Stimulated activated CD4-positive, alpha-beta T cell treated with anti-CD3 and anti-CD28 coated beads, Interleukin-1b, Interleukin-23, amount 100 ng/mL, for 1 hour (primary cell): ENCODE measurements at places on chromosomes 4 and X.

GRCh38 chr4:95627024-95627605 is 78.3 kb upstream of the UNC5C start:
- no peak for DNase-seq

DNA sequence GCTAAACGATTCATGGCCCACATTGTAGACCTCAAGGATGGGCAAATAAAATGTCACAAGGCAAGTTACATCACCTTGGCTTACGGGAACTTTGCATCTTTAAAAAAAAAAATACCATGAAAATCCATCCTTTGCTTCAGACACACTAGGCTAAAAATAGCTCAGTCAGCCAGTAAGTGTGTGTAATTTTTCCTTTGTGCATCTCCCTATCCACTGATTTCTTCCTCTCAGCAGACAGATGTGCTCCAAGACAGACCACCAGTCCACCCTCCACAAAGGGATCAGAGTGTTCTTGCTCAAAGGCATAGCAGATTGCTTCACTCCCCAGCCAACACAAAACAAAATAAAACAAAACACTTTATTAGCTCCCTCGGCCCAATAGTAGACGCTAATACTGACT is 14.6 kb downstream of the LDB2 start:
- no peak for DNase-seq

GRCh38 chrX:41116948-41117347 is 31.7 kb downstream of the USP9X start:
- no peak for DNase-seq

DNA sequence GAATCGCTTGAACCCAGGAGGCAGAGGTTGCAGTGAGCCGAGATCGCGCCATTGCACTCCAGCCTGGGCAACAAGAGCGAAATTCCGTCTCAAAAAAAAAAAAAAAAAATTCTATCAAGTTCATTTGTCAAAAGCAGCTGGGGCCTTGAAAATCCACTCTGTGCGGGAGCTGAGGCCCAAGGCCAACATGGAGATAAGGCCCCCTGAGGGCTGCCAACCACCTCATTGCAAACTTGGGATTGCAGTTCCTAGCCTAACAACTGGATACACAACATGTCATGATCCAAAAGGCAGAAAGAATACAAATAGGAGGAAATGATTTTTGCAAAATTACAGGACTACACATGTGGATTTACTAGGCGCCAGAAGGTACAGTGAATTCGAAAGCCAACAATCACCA is 22.5 kb upstream of the PRDX4 start:
- no peak for DNase-seq

DNA sequence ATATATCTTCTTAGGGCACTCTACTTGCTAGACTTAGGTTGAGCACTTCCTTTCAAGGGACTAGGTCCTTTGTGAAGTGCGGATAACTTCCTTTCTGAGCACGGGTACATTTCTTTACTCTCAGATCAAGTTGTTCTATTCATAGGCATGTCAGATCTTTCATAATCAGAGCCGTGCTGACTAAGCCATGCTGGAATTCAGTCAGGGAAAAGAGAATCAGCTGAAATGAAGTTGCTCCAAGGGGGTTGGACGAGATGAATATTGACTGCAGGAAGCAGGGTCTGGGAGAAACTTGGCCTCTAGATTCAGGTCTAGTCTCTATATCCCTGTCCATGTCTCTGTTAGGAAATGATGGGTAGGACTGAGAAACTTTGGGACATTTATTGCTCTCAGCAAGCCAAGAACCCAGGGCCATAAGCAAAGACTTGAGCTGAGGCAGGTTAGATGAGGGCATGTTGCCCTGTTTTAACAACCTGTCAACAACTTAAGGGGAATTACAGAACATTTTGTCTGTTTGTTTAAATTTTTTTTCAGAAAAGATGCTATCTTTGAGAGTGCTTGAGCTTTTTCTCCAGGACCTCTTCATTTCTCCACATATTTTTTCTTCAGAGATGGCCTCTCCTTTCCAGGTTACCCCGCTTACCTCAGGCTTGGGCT is 28.3 kb downstream of the AREG start:
- no peak for DNase-seq

DNA sequence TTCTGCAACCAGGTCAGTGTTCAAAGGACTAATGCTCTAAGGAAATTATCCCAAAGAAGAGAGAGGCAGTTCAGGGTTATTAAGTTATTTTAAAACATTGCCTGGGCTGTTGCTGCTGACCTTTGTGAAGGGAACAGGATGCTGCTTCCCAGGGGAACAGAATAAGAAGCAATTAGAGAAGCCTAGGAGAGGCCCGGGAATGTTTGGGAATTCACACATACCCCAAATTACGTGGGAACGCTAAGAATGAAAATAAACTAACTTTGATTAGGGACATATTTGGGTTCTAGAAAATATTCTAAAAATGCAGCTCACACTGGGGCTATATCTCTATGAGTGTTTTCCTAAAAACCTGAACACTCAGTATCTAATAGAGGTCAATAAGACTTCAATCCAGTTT is 243.1 kb upstream of the FTHL17 start:
- no peak for DNase-seq

DNA sequence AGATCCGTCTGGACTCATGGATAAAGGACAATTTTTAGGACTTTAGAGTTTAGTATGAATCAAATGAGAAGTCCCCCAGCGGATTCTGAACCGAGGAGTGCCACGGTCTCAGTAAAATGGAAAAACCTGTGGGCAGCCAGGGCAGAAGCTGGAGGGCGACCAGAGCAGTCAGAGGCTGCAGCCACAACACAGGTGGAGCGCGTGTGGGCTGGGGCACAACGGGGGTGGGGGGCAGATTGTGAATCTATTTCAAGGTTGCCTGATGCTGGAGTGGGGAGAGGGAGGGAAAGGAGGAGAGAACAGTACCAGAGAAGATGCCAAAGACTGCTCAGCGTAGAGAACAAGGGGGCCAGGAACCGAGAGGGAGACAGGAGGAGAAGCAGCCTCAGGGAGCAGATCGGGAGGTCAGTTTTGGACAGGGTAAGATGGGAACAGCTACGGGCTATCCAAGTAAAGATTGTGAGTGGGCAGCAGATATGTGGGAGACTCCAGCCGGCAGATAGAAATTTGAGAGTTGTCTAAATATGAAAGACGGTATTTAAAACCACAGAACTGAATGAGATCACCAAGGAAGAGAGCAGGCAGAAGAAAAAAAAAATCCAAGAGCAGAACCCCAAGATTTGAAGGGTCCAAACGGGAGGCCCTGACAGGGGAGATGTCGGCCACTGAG is 9.5 kb downstream of the FAT1 start:
- DNase-seq, result no peak

GRCh38 chr4:188455062-188455752 is 316.0 kb downstream of the TRIML1 start:
- DNase-seq, result no peak

GRCh38 chr4:184447664-184448063 is 26.7 kb downstream of the IRF2 start:
- DNase-seq, result no peak

DNA sequence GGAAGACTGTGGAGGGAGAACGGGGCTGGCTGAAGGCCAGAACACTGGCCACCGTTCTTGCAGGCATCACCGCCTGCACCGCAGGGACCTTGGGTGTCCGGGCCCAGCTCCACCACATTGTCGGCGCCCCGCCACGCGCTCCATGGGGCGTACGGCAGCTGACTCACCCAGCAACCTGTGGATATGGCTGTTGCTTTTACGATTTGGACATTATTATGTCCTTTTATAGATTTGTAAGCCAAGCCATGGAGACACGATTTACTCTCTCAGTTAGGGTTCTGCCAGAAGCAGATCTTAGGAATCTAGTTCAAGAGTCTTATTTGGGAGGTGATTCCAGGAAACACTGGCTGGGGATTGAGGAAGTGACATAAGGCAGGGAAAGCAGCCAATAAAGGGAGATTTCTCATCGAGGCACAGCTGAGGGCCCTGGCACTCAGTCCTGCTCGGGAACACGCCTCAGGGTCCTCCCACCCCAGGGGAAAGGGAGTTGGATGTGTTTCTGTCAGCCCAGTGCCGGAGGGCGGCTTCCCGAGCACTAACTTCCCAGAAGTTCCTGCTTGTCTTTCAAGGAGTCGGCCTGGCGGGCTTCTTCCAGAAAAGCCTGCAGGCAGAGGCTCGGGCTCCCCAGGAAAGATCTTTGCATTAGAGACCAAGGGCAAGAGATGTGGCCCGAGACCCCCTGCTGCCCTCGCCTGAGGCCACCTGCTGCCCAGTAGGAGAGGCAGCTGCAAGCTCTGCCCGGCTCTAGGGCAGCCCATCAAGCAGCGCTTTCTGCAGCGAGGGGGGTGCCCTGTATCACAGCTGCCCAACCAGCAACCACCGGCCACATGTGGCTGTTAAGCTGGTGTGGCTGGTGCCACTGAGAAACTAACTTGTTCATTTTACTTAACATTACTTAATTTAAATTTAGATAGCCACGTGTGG is 52.9 kb downstream of the CRMP1 start:
- DNase-seq, result no peak

DNA sequence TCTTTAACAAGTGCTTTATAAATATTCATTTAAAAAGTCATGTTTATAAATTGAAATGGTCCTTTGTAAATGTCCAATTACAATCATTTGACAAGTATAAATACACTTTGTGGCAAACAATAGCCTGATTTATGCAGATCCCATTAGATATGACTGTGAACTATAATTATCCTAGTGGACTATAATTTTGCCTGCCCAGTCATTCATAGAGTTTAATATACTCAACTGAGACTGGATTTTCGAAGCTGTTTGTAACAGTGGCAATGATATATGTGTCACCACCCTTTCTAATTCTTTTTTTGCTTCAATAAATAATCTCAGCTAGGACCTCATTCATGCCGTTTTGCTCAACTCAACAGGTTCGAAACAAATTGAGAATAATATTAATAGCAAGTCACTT is 732.0 kb downstream of the PCDH18 start:
- no peak for DNase-seq

DNA sequence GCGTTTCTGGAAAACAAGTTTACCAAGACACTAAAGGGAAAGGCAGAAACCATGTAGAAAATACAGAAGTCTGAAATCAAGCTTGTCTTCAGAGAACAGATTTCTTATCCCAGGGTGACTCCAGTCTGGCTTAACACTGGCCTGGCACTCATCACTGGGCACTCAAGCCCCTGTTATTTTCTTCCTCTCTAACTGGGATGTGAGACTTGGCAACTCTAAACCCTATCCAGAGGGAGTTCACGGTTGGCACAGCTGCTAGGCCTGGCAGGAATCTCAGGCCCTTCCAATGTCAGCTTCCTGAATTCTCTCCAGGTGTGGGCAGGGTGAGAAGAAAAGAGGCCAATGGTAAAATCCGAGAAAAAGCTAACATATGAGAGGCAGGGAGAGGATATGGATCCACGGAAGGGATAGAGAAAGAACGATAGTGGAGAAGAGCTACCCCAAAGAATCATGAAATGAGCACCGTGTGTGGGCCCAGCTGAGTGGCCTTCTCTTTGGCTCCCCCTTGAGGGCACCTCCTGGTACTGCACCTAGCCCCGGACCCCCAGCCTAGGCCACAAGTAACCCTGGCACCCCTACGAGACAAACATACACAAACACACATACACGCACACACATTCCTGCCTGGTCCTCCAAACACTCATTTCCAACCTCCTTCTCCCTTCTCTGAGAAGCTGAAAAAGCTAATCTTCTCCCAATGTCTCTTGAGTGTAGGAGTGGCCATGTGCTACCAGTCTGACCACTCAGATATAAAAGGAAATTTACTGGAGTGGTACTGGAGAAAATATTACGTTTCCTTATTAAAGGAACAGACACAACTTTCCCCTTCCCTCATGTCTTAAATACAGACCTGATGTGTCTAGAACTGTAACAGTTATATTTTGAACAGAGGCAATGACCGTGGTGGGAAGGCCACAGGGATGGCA is 16.6 kb upstream of the PTCHD1 start:
- no peak for DNase-seq

- no peak for DNase-seq
Observed at GRCh38 chrX:18075603-18076002, 145.1 kb downstream of the BEND2 start.

- no peak for DNase-seq
Observed at GRCh38 chrX:53374222-53374820, 48.1 kb downstream of the SMC1A start.
